Thyroid gland (tissue), 4 donors: ENCODE measurements at places on chromosomes 2 and 18. TPM values are rescaled to one million over a fixed set of nuclear protein-coding genes. Genes with fewer than 3 reads are reported as not detected.

Gene PCARE
- total RNA-seq = not detected

DNA sequence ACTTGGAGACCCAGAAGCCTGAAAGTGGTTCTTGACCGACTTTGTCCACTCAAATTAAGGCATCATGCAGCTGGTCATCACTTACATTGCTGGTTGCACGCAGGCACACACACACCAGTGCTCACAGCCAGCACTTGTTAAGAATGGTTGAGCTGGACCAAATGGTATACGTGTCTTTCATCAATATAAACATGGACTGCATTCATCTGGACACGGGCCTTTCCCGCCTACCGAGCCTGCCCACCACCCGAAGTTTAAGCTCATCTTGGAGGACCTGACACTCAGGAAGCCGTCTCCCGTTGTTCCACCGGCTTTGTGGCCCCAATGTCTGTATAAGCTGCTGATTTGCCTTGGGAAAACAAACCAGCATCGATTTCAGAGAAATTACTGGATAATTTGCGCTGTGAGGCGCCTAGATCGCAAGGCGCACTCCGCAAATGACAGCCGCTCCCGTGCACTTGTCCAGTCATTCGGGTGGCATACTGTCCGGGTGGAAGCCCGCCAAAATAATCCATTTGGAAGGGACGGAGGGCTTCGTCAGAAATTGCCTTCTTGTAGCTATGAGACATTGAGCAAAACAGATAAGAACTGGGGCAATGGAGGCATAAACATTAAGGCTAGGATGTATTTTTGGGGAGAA lies 40.1 kb upstream of the AKAIN1 start:
- H3K4me1 ChIP-seq = peaks cover 15% of the 10 kb centered on the region
- peak overlapping the region; percentile 81 for H3K4me3 ChIP-seq
- DNase-seq = no peak
- H3K36me3 ChIP-seq = no peaks in the 10 kb centered on the region

GRCh38 chr2:64391424-64391823 lies 62.5 kb upstream of the LGALSL start:
- DNase-seq = no peak
- H3K27me3 ChIP-seq = no peaks in the 10 kb centered on the region
- no peak overlapping the region for H3K4me3 ChIP-seq
- no peaks in the 10 kb centered on the region for H3K36me3 ChIP-seq

GRCh38 chr18:58785171-58785805 lies 79.4 kb upstream of the ZNF532 start:
- H3K4me3 ChIP-seq = no peak overlapping the region
- no peak overlapping the region for H3K27ac ChIP-seq
- no peak for DNase-seq
- no peaks in the 10 kb centered on the region for H3K27me3 ChIP-seq
- peaks cover 15% of the 10 kb centered on the region for H3K4me1 ChIP-seq

- H3K36me3 ChIP-seq = no peaks in the 10 kb centered on the region
- no peak overlapping the region for H3K27ac ChIP-seq
- no peaks in the 10 kb centered on the region for H3K27me3 ChIP-seq
Observed at GRCh38 chr2:103627301-103627700, 865.5 kb downstream of the TMEM182 start.

- no peak for DNase-seq
- no peaks in the 10 kb centered on the region for H3K4me1 ChIP-seq
- H3K36me3 ChIP-seq = no peaks in the 10 kb centered on the region
- no peak overlapping the region for H3K4me3 ChIP-seq
- no peak overlapping the region for H3K27ac ChIP-seq
- no peaks in the 10 kb centered on the region for H3K27me3 ChIP-seq
Observed at GRCh38 chr2:217628061-217628460, 374.7 kb downstream of the TNS1 start.

DNA sequence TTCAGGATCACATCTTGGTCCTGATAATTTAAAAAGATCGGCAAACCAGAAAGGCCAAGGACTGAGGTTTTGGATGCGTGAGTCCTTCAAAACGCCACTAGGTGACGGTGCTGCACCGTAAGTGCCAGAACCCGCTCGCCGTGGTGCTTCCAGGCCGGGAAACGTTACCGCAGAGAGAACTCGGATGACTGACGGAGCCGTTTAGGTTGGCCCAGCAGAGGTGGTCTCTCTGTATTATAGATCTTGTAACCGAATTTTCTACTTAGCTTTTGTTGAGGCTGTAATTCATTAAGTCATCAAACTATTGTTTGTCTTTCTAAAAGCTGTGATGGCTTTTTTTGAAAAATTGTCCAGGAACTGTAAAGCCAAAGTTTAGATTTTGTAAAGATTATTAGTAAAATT lies 39.8 kb upstream of the ADCYAP1 start:
- peak; percentile 72 for DNase-seq
- H3K27me3 ChIP-seq = no peaks in the 10 kb centered on the region
- peaks cover 9% of the 10 kb centered on the region for H3K4me1 ChIP-seq
- H3K36me3 ChIP-seq = no peaks in the 10 kb centered on the region
- no peak overlapping the region for H3K27ac ChIP-seq
- no peak overlapping the region for H3K4me3 ChIP-seq

DNA sequence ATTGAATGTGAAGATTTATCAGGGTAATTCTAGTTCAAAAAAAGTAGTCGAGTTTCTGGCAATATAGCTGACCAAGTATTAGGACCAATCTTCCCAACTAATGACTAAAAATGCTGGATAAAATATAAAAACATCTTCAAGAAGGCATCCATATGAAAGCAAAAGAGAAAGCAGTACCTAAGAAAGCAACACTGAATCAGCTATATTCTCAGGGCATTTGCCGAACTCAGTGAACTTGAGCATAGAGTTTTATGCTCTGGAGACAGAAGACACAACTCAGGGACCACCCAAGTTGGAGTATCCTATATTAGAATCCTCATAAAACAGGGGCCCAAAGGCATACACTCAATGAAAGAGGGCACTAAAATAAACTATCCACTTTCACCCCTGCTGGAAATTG lies 103.7 kb upstream of the HNRNPA3 start:
- no peaks in the 10 kb centered on the region for H3K36me3 ChIP-seq
- H3K4me1 ChIP-seq = no peaks in the 10 kb centered on the region
- DNase-seq = no peak
- H3K4me3 ChIP-seq = no peak overlapping the region
- H3K27ac ChIP-seq = no peak overlapping the region
